NCI-H1694 (cell line): ENCODE measurements at places on chromosomes 1 and 21.

- DNase-seq, result peak; percentile 75
Observed at GRCh38 chr1:20574686-20575540, 14.0 kb upstream of the CDA start.

DNA sequence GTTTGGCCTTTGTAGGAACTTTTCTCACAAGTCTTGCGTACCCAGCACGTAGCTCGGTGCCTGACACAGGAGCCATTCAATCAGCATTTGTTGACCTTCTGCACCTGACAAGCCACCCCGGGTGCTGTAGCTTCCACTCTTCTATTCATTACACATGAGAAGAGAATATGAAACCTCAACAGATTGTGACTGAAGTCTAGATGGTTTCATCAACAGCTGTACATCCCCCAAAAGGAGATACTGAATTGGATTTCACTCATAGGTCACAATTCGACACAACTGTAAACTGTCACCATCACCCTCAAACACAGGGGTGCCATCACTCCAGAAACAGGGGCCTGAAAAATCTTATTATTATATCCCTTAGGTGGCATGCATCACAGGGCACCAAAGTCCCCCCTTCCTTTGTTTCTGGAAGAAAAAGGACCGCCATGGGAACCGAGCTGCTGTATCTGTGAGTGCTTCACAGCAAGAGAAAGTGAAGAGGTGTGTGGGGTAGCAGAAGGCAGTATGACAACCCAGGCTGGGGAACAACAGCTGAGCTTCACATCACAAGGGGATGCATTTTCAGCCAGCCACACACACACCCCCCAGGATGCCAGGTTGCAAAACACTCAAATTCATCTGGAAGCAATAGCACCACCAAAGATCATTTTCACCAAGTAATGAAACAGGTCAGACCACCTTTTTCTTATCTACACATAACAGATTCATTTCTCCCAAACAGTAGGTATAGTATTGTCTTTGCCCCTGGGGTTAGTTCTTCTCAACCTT is 225.7 kb downstream of the TOMM20 start:
- no peak for DNase-seq

DNA sequence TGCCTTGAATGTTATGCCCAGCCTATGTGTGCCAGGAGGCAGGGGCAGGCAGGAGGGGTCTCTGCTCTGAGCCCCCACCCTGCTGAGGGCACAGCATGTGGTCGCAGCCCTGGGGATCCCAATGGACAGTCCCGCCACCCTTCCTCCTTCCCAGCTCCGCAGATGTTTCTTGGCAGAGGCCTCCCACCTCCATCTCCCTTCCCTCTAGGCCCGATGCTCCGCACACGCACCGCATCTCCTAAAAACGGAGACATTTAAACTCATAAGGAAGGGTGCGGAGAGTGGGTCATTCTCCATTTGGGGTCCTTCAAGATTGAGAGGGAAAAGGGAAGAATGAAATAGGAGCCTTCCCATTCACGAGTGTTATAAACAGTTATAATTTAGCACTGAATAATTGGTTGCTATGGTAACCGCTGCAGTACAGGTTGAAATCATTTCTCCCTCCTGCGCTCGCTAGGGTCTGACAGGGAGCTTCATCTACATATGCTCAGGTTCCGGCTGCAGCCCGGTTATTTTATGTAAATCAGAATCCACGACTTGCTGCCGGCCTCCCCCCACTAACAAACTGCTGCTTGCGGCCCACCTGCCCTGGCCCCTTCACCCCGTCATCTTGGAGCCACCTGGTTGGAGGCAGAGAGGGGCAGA is 16.0 kb downstream of the CHD5 start:
- no peak for DNase-seq

- no peak for DNase-seq
Observed at GRCh38 chr1:161954050-161954449, 69.6 kb downstream of the OLFML2B start.

DNA sequence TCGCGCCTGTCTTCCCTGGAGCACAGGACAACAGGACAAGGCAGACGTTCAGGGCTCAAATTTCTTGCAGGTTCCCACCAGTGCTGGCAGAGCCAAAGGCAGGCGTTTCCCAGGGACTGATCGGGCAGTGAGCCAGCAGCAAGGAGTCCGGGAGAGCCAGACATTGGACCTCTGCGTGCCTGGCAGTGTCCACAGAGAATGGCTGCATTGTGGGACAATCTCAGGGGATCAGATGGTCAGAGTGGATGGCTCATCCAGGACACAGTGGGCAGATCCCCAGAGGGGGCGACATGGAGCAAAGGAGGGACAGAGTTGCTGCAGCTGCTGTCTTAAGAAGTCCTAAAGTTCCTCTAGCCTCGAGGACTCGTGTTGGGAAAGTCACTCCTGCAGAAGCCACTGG is 4.6 kb downstream of the TMEM63A start:
- no peak for DNase-seq

- DNase-seq, result no peak
Observed at GRCh38 chr21:38917043-38917774, 111.5 kb downstream of the ETS2 start.

DNA sequence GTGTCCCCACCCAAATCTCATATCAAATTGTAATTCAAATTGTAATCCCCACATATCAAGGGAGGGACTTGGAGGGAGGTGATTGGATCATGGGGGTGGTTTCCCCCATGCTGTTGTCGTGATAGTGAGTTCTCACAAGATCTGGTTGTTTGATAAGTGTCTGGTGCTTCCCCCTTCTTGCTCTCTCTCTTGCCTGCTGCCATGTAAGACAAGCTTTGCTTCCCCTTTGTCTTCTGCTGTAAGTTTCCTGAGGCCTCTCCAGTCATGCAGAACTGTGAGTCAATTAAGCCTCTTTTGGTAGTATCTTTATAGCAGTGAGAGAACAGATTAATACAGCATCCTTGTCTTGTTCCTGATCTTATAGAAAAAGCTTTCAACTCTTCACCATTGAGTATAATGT is 6.5 kb upstream of the LRRC39 start:
- no peak for DNase-seq

DNA sequence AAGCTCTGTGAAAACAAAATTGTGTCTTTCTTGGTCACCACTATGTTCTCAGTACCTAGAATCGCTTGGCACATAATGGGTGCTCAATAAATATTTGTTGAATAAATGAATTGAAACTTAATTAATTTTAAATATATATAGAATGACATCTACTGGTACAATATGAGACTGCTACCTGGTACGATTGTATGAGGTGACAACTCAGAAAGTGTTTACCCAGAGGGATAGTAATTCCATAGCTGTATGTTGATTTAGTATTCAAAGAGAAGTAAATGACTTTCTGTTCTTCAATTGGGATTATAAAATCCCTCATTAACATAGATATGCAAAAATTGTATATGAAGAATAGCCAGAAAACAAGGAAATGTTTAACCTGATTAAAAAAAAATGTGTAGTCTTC is 128.7 kb downstream of the RPS6KC1 start:
- no peak for DNase-seq

DNA sequence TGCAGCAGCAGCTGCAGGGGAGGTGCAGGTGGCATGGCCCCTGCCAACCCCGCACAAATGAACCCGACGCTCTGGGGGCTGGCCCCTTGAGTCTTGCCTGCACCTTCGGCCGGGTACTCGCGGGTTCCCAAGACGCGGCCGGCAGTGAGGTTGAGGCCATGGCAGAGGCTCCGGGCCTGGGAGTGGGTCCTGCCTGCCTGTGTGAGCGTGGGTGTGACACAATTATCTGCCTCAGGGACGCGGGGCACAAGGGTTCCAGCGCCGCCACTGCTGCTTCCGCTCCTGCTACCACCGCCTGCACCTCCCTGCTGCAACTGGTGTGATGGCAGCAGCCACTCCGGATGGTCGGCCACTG is 20.9 kb upstream of the TGFB2 start:
- no peak for DNase-seq
